ENCODE measurements at places on chromosomes 5 and 9.

- no peak for ATAC-seq
Observed at GRCh38 chr9:119951090-119951489, 581.9 kb upstream of the BRINP1 start.

- no peak for ATAC-seq
Observed at GRCh38 chr9:37425298-37425752, 2.8 kb downstream of the GRHPR start.

DNA sequence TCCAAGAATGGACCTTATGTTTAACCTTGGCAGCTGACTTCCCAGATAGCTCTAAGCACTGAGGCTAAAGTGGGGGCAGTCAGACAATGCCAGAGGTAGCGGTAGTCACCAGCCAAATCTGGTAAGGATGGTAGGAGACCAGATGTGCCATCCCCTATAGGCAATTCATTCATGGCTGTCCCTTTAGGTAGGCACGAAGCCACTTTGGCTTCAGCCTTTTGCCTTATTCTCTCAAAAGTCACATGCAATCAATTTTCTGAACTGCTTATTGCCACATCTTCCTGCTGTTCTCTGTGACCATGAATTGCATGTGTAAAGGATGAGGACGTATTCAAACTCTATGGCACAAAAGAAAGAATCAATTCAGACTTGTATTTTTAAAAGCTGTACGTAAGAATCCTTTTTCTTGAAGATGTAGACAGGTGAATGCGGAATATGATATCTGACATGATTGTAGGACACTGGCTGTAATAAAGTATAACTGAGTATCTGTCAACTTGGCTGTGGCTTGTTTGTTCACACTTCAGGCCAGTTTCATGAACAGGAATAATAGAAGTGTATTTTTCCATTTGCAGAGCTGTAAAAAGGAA is 611.7 kb downstream of the NR2F1-AS1 start:
- ATAC-seq = no peak

GRCh38 chr5:41532485-41532884 is 22.1 kb upstream of the PLCXD3 start:
- no peak for ATAC-seq

- ATAC-seq = peak; percentile 44
Observed at GRCh38 chr9:33142535-33142934, 24.6 kb downstream of the B4GALT1 start.

DNA sequence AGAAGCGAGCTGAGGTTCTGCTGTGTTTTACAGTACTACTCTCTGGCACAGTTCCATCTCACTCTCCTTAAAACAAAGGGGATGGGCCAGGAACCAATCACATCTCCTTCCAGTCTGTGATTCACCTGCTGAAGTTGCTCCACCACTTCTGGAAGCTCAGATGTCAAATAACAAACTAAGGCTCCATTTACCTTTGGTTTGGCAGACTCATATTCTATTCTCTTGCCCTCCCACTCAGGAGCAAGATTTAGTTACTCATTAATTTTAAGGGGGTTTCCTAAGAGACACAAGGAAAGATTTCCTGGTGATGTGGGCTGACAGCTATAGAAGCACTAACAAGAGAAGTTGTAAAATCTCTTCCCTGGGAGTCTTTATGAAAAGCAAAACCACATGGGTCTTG is 37.8 kb upstream of the KIF2A start:
- no peak for ATAC-seq

GRCh38 chr5:79875230-79875629 is 115.8 kb downstream of the MTX3 start:
- ATAC-seq = no peak

DNA sequence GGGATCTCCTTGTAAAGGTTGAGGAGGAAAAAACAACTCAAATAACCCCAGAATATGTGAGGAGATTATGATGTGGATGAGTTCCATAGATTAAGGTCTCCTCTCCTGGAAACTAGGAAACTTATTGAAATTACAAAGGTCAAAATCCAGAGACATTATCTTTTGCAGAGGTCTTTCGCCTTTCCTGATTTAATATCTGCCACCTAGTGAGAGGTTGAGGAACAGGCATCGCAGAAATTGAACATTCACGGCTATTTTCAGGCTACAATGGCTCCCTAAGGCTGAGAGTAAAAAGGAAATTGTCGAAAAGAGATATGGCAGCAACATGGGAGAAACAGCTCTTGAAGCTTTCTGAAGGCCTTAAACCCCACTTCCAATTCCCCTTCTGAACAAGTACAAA is 127.5 kb upstream of the PLCXD3 start:
- ATAC-seq = no peak

DNA sequence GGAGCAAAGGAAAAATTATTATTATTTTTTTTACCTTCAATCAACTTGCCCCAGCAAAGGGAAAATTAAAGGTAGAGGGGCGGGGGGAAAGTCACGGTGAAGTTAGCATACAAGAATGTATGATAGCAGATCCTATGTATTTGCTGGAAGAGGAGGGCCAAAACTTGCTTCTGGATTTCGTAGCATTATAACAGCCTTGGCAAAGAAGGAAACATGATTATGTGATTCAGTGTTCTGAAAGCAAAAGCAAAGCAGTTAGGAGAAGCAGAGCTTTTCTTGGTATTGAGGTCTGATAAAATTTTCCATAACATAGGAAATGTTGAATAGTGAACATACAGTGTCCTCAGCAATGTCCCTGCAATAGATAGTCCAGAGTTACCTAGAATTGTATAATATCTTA is 32.4 kb downstream of the MAST4 start:
- ATAC-seq = no peak

DNA sequence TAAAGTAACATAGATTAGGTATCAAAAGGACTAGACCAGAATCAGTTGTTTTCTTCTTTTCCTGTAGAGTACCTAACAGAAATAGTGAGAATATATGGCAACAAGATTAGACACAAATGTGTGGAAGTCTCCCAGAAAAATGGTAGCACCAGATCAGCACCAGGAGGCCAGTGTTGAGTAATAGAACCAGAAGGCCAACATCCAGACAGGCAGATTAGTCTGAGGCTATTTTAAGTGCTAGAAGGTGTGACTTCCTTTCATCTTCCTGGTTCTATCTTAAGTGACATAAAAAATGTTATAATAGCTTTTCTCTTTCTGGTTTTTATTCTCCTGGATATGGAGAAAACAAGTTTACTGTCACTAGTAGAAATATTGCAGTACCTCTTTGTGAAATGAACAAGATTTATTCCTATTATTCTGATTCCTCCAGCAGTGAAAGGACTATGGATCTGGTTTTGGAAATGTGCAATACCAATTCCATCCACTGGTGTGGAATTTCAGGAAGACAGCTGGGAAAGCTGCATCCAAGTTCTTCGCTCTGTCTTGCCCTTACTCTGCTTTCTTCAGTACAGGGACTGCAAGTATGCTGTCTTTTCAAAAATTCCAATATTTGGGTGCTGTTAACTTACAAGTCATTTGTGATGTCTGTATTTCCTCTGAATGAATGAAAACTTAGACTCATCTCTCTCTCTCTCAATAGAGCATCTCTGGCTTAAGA is 39.1 kb downstream of the SHLD3 start:
- no peak for ATAC-seq

- no peak for ATAC-seq
Observed at GRCh38 chr9:130345009-130345896, 79.7 kb downstream of the HMCN2 start.
